ENCODE measurements at places on chromosomes 2 and 18.

- no peak for DNase-seq
Measured at GRCh38 chr2:178506101-178506500, 25.8 kb downstream of the PLEKHA3 start.

DNA sequence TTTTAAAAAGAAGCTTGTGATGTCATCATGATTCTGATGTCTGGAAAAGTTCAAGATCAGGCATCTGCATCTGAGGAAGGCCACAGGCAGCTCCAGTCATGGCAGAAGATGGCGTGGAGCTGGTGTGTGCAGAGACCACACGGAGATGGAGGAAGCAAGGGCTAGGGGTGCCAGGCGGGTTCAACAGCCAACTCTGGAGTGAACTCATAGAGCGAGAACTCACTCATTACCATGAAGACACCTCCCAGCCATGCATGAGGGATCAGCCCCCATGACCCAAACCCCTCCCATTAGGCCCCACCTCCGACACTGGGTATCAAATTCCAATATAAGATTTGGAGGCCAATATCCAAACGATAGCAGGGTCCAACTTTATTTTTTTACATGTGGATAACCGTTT, 61.6 kb downstream of the KCNG2 start:
- DNase-seq, result no peak

DNA sequence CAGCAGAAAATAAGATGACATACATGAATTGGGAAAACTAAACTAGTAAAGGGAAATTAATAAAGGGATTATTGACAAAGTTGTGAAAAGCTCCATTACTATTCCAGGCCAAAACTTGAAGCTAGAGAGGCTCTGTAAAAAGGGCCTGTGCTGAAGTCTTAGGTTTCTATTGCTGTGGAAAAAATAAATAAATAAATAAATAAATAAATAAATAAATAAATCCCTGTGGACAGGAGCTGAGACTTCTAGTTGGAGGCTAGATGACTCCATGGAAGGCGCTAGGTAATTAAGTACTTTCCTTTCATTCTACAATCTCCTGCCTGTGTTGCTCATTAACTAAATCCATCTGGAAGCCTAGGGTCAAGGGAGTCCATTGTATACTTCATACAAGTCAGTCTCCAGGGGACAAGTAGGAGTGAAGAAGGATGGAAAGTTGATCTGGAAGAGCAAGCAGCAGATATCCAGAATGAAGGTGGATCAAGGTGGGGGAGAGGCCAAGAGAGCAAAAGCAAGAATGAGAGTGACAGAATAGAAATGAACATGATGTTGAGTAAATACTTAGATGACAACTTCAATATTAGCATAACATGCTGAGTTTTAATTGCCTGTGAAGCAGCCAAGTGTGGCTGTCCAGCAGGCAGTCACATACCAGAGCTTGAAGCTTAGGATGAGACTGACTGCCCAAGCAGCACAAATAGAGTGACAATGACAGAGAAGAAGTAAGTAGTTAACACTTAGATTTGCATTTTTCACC, 26.2 kb upstream of the CCNT2 start:
- no peak for DNase-seq

DNA sequence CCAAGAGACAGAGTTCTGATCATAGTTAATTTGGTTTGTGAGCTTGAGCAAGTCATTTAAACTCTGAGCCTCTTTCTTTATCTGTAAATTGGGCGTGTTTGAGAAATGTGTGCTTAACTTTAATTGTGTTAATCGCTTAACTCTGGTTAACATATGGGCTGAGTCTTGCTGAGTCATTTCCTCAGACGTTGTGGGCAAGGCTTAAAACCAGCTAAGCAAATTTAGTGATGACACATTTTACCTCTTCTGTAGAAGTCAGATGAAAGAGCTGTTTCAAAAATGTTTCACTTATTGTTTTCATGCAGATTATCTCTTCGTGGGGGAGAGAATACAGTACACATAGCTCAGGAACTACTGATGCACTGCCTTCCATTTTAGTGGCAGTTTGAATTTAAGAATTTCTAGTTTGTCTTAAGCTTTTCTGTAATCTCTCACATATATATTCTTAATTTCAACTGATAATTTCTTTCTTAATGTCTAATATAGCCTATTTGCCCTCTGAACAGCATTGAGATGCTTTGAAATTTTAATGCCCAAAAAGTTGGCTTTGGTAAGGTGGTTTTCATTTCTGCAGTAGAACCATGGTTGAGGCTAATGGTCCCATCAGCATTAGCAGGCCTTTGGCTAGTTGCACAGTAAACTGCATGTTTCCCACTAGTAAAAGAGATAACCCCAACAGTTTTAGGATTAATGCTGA, 34.9 kb downstream of the RAB10 start:
- DNase-seq, result peak; percentile 98

DNA sequence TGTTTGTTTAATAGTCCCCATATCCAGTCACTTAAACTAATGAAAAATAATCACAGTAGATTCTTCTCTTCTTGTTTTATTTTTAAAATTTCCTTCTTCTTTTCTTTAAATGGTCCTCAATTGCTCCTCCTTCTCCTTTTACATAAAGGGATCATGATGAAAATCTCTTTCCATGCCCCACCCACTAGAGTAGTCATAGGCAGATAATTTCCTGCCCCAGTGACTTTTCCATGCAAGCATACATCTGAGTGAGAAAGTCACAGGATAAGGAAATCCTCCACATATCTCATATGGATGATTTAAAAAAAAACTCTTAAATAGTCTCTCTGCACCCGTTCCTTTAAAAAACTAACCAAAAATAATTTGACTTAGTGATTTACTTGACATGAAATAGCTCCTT, 552.3 kb upstream of the SETBP1 start:
- DNase-seq, result no peak

DNA sequence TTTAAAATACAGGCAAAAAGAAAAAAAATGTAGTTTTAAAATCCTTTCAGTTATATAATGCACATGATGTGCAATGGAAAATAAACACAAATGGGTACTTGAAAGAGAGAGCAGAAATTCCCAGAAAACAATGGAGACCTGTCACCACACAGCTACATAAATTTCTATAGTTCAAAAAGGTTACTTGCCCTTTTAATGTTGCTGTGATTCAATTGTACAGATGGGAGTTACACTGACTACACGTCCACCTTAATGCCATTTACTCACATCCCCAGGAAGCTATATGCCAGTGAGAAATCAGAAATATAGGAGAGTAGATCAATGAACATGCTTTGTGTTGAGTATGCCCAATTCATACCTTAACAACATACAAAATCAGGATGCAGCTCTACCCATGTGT, 269.6 kb downstream of the ERBB4 start:
- DNase-seq, result no peak

- peak; percentile 97 for DNase-seq
Measured at GRCh38 chr18:3585656-3586509, 135.9 kb downstream of the TGIF1 start.

DNA sequence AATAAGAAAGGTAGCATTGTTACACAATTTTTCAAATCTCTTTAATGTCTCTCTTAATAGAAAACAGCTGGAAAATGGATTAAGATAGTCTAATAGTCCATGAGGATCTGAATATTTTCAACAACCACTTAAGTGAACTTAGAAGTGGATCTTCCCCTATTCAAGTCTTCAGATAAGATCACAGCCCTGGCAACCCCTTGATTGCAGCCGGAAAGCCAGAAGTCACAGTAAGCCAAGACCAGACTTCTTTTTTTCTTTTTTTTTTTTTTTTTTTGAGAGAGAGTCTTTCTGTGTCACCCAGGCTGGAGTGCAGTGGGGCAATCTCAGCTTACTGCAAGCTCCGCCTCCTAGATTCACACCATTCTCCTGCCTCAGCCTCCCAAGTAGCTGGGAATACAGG, 18.6 kb upstream of the ZC3H15 start:
- peak; percentile 51 for DNase-seq

GRCh38 chr18:43680096-43680495, 402.8 kb upstream of the SYT4 start:
- no peak for DNase-seq

- no peak for DNase-seq
Measured at GRCh38 chr2:41967476-41968181, 80.2 kb upstream of the PKDCC start.

- no peak for DNase-seq
Measured at GRCh38 chr2:102048465-102048864, 56.7 kb downstream of the IL1R2 start.

Data from hematopoietic multipotent progenitor cell treated with erythropoietin and hydrocortisone succinate and interleukin-3 and kit ligand, for 6 days (in vitro differentiated cells).